Tibial nerve (tissue), 4 donors: ENCODE measurements at places on chromosomes 3 and 15.

- peak overlapping the region; percentile 44 for H3K27ac ChIP-seq
- H3K36me3 ChIP-seq, result no peaks in the 10 kb centered on the region
Observed at GRCh38 chr3:127676456-127676855, 3.7 kb downstream of the ABTB1 start.

DNA sequence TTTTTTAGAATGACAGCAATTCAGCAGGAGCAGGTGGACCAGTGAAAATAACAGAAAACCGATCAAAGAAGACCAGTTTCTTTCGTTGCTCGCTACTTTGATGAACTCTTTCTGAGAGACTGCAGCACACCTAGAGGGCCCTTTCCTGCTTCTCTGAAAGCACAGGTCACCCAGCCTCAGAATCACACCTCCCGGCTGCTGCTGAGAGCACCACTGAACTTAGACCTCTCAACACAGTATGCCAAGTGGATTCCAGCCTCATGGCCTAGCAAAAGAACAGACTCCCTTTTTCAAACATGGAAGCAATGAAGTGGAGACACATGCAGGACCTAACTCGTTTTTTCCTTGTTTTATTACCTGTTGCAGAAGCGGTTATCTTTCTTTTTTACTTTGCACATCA, 13.9 kb upstream of the APH1B start:
- H3K4me3 ChIP-seq, result no peak overlapping the region
- peaks cover 11% of the 10 kb centered on the region for H3K36me3 ChIP-seq
- no peaks in the 10 kb centered on the region for H3K27me3 ChIP-seq
- H3K4me1 ChIP-seq, result no peaks in the 10 kb centered on the region
- no peak for DNase-seq
- no peak overlapping the region for H3K27ac ChIP-seq

GRCh38 chr3:104069114-104069513, 1297.6 kb upstream of the ALCAM start:
- no peaks in the 10 kb centered on the region for H3K36me3 ChIP-seq
- no peaks in the 10 kb centered on the region for H3K27me3 ChIP-seq
- DNase-seq, result no peak
- no peak overlapping the region for H3K4me3 ChIP-seq
- no peak overlapping the region for H3K27ac ChIP-seq

DNA sequence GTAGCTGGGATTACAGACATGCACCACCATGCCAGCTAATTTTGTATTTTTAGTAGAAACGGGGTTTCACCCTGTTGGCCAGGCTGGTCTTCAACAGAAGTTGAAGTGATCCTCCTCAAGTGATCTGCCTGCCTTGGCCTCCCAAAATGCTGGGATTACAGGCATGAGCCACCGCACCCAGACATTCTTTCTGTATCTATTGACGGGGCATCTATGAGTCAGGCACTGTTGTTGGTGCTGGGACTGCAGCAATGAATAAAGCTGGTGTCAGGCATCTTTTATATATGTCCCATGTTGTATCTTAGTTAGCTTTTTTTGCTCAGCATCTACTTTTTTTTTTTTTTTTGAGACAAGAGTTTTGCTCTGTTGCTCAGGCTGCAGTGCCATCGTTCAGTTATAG, 47.6 kb upstream of the ULK4 start:
- H3K36me3 ChIP-seq, result no peaks in the 10 kb centered on the region
- H3K27me3 ChIP-seq, result no peaks in the 10 kb centered on the region
- no peak overlapping the region for H3K27ac ChIP-seq
- no peak for DNase-seq
- H3K4me3 ChIP-seq, result no peak overlapping the region
- H3K4me1 ChIP-seq, result no peaks in the 10 kb centered on the region

GRCh38 chr3:45683417-45684326, 5.5 kb upstream of the SACM1L start:
- DNase-seq, result no peak
- no peaks in the 10 kb centered on the region for H3K4me1 ChIP-seq
- no peaks in the 10 kb centered on the region for H3K27me3 ChIP-seq
- peaks cover 39% of the 10 kb centered on the region for H3K36me3 ChIP-seq

- peaks cover 2% of the 10 kb centered on the region for H3K27me3 ChIP-seq
- H3K27ac ChIP-seq, result no peak overlapping the region
- H3K4me1 ChIP-seq, result no peaks in the 10 kb centered on the region
- DNase-seq, result no peak
Observed at GRCh38 chr3:178465260-178466180, 70.7 kb upstream of the KCNMB2 start.

GRCh38 chr15:44550734-44551133, 13.8 kb downstream of the EIF3J start:
- H3K27ac ChIP-seq, result no peak overlapping the region
- no peaks in the 10 kb centered on the region for H3K27me3 ChIP-seq
- no peak for DNase-seq
- no peaks in the 10 kb centered on the region for H3K4me1 ChIP-seq
- H3K36me3 ChIP-seq, result no peaks in the 10 kb centered on the region

GRCh38 chr3:64088408-64089205, 65.3 kb upstream of the PSMD6 start:
- H3K27me3 ChIP-seq, result no peaks in the 10 kb centered on the region
- H3K36me3 ChIP-seq, result no peaks in the 10 kb centered on the region
- H3K4me3 ChIP-seq, result no peak overlapping the region
- DNase-seq, result no peak
- no peaks in the 10 kb centered on the region for H3K4me1 ChIP-seq

DNA sequence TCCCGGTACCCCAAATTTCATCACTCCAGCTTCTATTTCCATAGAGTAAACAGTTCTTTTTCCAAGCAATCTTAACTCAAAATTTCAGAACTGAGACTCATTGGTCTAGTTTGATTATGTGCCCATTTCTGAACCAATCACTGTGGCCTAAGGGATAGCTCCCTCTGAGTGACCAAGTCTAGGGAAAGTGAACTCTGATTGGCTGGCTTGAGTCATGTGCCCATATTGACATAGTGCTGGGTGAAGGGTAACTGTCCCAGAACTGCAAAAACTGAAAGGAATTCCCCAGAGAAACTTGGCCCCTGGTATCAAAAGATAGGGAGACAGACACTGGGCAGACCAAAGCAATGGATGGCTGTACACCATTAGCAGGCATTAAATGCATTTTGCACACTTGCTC, 171.2 kb upstream of the WNT5A start:
- H3K27ac ChIP-seq, result no peak overlapping the region
- H3K4me3 ChIP-seq, result no peak overlapping the region
- no peak for DNase-seq
- no peaks in the 10 kb centered on the region for H3K4me1 ChIP-seq
- no peaks in the 10 kb centered on the region for H3K27me3 ChIP-seq
- H3K36me3 ChIP-seq, result no peaks in the 10 kb centered on the region

DNA sequence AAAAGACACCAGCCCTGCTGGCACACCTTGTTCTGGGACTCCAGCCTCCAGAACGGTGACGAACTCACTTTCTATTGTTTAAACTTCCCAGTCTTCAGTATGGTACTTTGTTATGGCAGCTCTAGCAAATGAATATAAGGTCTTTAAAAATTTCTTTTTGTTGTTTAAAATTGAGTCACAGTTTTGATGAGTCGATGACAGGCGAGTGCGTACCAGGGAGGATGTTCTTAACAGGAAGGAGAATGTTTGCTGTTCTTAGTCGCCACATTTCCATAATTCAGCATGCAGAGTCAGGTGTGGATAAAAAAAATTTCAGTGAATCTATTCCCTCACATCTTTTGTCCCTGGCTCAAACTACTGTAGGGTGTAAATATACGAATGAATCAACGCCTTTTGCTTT, 12.4 kb downstream of the DNASE1L3 start:
- no peak overlapping the region for H3K4me3 ChIP-seq
- no peaks in the 10 kb centered on the region for H3K36me3 ChIP-seq

DNA sequence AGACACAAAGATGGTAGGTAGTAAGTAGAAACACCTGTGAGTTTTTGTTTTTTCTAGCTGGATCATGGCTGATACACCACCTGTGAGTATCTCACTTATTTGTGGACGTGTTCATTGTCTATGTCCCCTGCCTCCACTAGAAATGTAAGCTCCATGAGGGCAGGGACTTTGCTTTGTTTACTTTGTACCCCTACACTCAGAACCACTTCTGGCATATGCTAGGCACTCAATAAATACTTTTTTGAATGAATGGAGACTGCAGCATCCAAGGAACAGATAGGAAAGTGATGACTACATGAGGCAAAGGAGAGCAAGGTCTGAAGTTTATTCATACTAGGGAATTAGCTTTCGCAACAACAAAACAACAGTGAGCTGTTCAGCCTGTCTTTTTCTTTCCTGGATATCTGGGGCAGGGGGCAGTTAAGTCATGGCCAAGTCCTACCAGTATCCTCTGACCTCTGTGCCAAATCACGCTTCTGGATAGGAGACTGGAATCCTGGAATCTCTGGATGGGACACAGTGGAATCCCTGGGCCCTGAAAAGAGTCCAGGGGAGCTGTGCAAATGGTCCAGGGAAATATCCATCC, 11.6 kb upstream of the EPB42 start:
- no peaks in the 10 kb centered on the region for H3K4me1 ChIP-seq
- H3K36me3 ChIP-seq, result no peaks in the 10 kb centered on the region
- no peak overlapping the region for H3K4me3 ChIP-seq

GRCh38 chr3:1783995-1784394, 314.7 kb upstream of the CNTN4 start:
- H3K27me3 ChIP-seq, result no peaks in the 10 kb centered on the region
- DNase-seq, result no peak

GRCh38 chr3:107239703-107240102, 137.5 kb upstream of the CCDC54 start:
- DNase-seq, result no peak
- no peaks in the 10 kb centered on the region for H3K4me1 ChIP-seq
- H3K4me3 ChIP-seq, result peak overlapping the region; percentile 79
- no peak overlapping the region for H3K27ac ChIP-seq
- H3K36me3 ChIP-seq, result no peaks in the 10 kb centered on the region

DNA sequence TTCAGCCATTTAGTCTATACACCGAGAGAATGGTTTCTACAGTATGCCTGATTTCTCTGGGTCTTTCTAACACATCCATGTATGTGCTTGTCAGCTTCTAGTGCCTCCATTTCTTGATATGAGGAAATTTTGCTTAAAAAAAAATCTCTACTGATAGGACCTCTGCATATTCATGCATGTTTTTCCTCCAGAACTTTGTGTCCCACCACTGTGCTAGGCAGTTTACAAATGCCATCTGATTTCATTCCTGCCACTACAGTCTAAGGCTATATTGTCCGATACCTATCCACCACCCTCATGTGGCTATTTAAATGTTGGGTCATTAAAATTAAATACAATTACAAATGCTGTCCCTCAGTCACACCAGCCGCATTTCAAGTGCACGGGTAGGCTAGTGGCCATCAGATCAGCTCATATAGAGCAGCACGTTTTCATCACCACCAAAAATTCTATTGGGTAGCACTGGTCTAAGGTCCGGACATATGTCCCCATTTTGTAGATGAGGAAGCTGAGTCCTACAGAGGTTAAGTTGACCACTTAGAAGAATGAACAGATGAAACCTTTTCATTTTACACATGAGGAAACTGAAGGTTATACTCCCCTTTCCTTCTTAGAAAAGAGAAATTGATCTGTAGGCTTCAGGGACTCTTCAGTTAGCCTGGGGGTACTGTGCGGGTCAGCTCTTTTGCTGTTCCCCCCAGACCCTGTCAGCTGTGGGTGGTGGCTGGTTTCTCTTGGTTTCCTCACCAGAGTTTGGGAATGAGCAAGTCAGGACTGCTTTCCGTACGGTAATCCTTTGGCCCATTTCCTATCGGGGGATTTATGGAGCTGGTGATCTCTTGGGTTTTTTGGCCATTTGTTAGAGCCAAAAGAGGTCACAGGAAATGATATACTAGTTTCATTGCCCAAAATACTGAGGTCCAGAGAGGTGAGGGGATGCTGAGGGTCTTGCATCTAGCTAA, 56.5 kb downstream of the SMAD3 start:
- H3K36me3 ChIP-seq, result no peaks in the 10 kb centered on the region
- H3K4me3 ChIP-seq, result no peak overlapping the region
- peaks cover 89% of the 10 kb centered on the region for H3K4me1 ChIP-seq
- no peaks in the 10 kb centered on the region for H3K27me3 ChIP-seq
- peak overlapping the region; percentile 45 for H3K27ac ChIP-seq
- no peak for DNase-seq

- no peak for DNase-seq
- H3K4me3 ChIP-seq, result no peak overlapping the region
- H3K27ac ChIP-seq, result no peak overlapping the region
- H3K27me3 ChIP-seq, result no peaks in the 10 kb centered on the region
- peaks cover 9% of the 10 kb centered on the region for H3K4me1 ChIP-seq
Observed at GRCh38 chr3:122294359-122294758, 30.7 kb upstream of the CSTA start.

DNA sequence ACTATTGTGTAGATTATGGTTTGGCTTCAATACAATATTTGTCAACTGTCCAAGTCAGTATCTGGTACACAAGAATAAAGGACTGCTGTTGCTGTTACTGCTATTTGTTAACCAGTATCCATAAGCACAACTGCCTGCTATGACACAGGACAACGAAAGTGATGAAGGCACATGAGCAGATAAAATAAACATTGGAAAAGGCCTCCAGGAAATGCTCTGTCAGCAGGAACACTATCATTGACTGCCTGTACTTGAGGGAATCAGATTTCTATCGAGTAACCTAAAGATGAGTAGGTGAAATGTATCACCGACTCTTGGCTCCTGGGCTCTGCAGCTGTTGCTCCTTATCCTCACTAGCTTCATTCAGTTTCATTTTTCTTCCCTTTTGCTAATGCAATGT, 56.5 kb downstream of the FMN1 start:
- H3K27me3 ChIP-seq, result no peaks in the 10 kb centered on the region
- DNase-seq, result no peak
- H3K36me3 ChIP-seq, result no peaks in the 10 kb centered on the region
- no peak overlapping the region for H3K27ac ChIP-seq

GRCh38 chr3:9411302-9411701, 13.9 kb downstream of the SETD5 start:
- no peaks in the 10 kb centered on the region for H3K36me3 ChIP-seq
- no peak overlapping the region for H3K4me3 ChIP-seq
- peaks cover 91% of the 10 kb centered on the region for H3K4me1 ChIP-seq
- no peak for DNase-seq

DNA sequence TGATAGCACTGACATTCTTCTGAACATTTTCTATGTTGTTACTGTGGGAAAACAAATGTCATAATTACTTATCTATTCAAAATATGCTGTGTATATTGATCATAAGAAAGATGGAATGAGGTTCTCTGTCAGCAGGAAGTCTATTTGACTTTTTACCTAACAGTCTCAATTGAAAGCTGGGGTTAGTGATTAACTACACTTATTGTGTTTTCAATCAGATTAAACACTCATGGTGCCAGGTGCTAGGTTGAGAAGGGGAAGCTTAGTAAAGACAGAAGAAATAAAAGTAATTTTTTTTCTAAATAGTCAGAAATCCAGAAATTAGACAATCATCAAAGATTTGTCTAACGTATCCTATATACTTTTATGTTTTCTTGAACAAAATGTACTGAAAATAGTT, 281.0 kb upstream of the NR2E3 start:
- H3K4me3 ChIP-seq, result no peak overlapping the region
- no peaks in the 10 kb centered on the region for H3K36me3 ChIP-seq
- H3K4me1 ChIP-seq, result peaks cover 15% of the 10 kb centered on the region
- H3K27ac ChIP-seq, result no peak overlapping the region
- DNase-seq, result no peak

GRCh38 chr3:66633402-66634381, 132.9 kb upstream of the LRIG1 start:
- no peak overlapping the region for H3K27ac ChIP-seq
- no peak overlapping the region for H3K4me3 ChIP-seq
- no peaks in the 10 kb centered on the region for H3K36me3 ChIP-seq
- DNase-seq, result no peak
- H3K27me3 ChIP-seq, result no peaks in the 10 kb centered on the region
